ENCODE measurements at places on chromosomes 1 and 21.

DNA sequence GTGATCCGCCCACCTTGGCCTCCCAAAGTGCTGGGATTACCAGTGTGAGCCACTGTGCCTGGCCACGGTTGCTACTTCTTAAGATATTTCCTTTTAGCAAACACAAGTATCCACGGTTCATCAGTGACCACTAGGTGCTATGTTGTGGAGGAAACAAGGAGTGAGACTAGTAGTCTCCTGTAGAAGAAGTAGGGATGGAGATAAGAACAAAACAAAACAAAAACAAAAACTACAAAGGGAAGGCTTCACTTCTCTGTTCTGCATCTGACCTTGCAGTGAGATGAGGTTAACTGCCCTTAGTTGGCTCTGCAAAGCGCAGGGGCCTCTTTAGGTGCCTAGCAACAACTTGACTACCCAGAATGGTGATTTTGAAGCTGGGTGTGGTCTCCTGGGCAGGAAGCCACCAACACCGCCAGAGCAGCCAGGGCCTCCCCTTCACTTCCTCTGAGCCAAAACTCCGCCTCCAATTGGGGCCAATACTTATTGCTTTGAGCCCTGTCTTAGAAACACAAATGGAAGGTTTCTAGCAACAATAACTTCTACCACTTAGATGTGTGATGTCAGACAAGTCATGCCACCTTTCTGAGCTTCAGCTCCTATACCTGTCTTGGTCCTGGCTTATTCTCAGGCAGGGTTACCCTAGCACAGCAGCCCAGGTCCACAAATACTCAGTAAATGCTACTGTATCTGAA lies 12.8 kb upstream of the CDC42 start:
- no peak for DNase-seq

GRCh38 chr1:230130172-230130944 lies 63.3 kb downstream of the GALNT2 start:
- no peak for DNase-seq

- DNase-seq, result no peak
Measured at GRCh38 chr1:235852887-235853286, 13.8 kb downstream of the LYST start.

- DNase-seq, result no peak
Measured at GRCh38 chr1:211939876-211940468, 95.4 kb downstream of the INTS7 start.

- no peak for DNase-seq
Measured at GRCh38 chr1:168469690-168470089, 74.1 kb downstream of the XCL2 start.

DNA sequence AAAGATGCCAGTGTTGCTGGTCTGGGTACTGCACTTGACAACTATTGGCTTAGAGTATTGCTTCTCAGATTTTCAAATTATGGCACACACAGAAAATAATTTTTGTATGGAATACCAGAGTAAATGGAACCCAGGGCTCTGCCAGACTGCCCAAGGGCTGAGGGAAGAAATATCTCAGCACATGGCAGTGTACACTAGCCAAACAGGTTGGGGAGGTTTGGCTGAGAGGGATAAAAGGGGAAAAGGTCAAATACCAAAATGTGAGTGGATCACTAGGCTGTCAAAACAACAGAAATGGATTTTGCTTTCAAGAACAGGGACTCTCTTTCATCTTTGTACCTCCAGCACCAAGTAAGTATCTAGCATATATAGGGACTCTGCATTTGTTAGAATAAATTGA lies 3.0 kb upstream of the RGS8 start:
- DNase-seq, result no peak

DNA sequence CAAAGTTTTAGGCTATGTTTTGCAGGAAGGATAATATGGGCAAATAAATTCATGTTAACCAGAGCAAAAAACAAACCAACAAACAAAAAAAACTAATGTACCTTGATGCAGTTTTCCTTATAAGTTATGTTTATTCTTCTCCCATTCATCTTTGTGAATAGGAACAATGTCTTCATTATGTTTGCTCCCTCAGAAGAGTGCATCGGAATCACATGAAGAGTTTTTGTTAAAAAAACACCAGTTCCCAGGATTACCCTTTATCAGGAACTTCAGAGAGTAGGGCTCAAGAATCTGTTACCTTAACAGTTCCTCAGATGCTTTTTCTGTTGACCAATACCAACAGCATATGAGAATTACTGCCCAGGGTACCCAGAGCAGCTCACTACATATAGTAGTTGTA lies 14.6 kb upstream of the PRRC2C start:
- no peak for DNase-seq

GRCh38 chr1:78426408-78426807 lies 64.4 kb upstream of the PTGFR start:
- DNase-seq, result no peak

GRCh38 chr1:66132324-66132723 lies 339.6 kb downstream of the PDE4B start:
- no peak for DNase-seq

GRCh38 chr1:100499194-100499811 lies 38.6 kb upstream of the GPR88 start:
- no peak for DNase-seq

- DNase-seq, result no peak
Measured at GRCh38 chr21:40402884-40403582, 443.9 kb downstream of the DSCAM start.

DNA sequence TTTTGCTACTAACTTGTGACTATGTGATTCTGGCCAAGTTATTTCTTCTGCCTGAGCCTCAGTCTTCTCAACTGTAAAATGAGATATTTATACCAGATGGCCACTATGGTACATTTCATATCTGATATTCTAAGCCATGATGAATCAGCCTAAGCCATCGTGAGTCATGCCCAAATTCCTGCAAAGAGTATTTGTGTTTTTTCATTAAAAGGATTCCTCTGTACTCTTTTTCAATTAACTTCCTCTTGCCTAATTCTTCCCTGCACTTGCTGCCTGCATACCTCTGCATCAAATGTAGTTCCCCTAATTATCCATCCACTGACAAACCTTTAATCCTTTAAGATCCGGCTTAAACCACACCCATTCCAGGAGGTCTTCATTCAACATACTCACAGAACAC lies 575.1 kb upstream of the BEND5 start:
- peak; percentile 24 for DNase-seq

- DNase-seq, result no peak
Measured at GRCh38 chr1:145846201-145846612, 777 bp downstream of the NUDT17 start.

DNA sequence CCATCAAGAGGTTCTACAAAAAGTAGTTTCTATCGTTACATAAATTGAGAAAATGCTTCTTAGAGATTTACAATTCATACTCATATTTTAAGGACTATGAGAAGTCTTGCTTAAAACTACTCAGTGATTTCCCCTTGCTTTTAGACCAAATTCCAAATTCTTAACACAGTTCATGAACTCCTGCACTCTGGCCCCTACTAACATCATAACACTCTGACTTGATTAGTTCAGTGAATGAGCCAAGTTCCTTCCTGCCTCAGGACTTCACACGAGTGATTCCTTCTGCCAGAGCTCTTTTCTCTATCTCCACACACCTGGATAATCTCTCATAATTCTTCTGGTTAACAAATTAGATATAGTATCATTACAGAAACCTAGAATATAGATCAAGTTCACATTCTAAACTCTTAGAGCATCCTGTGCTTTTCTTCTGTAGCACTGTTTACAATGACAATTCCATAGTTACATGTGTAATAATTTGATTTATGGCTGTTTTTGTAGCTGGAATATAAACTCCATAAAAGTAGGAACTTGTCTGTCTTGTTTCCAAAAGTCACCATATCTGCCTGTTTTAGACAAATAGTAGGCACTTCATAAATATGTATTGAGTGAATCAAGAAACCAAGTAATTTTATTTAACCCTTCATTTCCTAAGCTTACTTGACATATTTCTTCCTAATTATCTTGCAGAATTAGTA lies 59.9 kb downstream of the NUF2 start:
- no peak for DNase-seq

DNA sequence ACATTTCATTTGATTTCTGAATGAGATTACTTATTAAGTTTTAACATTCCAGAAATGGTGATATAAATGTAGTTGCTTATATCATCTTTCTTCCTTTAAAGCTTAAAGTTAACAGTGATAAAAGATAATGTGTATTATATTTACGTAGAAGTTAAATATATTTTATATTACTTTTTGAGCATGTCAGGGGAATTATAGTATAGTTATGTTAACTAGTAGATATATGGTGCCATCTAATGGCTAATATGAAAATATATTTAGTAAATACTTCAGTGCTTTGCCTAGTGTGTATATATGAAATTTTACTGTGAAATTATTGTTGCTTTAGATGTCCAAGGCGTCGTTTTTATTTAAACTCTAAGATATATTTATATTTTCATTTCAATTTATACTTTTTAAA lies 51.5 kb downstream of the SYT14 start:
- no peak for DNase-seq

- no peak for DNase-seq
Measured at GRCh38 chr1:203342192-203342940, 8.6 kb downstream of the FMOD start.

GRCh38 chr1:57858740-57859139 lies 434.9 kb upstream of the DAB1 start:
- DNase-seq, result no peak

All from epithelial cell of prostate (primary cell).